Stimulated activated CD8-positive, alpha-beta memory T cell treated with anti-CD3 and anti-CD28 coated beads, Interleukin-4, amount 100 ng/mL, for 4 hours (primary cell): ENCODE measurements at places on chromosomes 11 and 22.

GRCh38 chr11:134032501-134033091 is 36.3 kb upstream of the JAM3 start:
- no peak for DNase-seq

DNA sequence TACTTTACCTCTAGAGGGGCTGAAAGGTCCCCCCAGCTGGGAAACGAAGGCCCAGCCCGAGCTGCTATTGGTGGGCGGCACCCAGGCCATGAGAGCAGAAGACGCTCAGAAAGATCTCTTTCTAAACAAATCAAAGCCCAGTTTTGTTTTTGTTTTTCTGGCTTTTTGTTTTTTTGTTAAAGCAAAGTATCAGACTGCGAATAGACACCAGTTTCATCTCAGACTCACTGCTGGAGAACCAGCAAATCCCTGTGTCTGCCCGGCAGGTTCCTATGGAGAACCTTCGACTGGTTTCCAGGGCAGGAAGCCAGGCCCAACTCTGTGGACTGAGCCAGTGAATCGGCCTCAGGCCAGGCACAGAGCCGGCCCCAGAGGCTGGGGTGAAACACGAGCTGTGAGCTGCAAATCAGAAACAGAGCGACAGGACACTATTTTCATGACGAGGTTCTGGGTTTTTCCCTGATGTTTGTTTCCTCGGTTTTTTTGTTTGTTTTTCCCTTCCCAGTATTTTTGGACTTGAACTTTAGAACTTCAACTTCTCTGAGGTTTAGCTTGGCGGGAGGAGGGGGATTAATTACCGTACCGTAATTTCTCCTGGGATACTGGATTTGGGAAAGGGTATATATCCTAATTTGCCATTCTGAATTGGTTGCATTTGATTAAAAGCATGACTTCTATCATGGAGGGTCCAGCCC is 16.0 kb upstream of the B4GALNT4 start:
- no peak for DNase-seq

DNA sequence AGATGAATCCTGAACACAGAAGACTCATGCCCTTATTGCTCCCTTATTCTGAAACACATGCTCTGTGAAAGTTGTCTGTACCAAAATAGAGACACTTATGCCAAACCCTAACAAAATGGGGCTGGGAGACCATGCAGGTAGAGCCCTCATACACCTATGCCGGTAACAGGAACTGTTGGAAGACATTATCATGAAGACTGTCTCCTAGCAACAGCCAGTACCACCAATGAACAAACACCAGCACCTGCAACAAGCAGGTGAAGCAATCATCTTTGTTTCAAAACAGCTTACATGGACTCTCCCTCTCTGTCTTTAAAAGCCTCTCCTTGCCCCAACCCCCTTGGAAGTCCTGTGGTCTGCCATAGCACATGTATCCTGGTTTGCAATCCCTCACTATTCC is 17.2 kb downstream of the SLC5A4 start:
- DNase-seq = no peak

DNA sequence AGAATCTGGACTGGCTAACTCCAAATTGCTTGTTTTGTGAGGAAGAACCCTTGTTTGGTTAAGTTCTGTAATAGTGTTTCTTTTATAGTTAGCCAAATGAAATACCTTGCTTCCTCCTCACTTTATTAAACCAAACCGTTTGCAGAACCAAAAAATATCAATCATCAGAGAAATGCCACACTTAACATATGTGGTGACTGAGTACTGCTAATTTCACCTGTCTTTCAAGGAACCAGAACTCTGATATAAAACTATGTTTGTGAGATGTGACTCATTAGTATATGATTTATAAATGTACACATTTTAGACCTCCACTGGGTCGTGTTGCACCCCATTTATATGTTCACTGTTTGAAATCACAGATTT is 119.9 kb downstream of the PGR start:
- DNase-seq = no peak

- DNase-seq = no peak
Observed at GRCh38 chr11:119979701-119980100, 158.2 kb downstream of the TRIM29 start.

DNA sequence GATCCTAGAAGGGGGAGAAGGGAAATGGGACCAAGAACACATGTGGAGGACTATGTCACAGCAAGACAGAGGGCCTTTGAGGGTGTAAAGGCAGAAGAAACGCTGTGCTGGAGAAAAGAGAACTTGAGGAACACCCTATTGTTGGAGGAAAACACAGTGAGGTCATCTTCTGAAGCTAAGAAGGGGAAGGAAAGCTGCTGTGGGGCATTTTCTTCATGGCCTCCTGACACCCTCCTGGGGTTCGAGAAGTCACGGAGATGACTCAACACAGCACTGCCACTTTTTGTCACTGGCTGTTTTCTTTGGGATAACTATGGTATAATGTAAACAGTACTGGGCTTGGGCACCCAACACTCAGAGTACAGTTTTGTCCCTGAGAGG is 492.6 kb upstream of the CADM1 start:
- DNase-seq = no peak

- no peak for DNase-seq
Observed at GRCh38 chr22:46824344-46824909, 62.0 kb downstream of the TBC1D22A start.

- DNase-seq = no peak
Observed at GRCh38 chr11:9739123-9739900, 75.4 kb downstream of the SWAP70 start.
